ENCODE measurements at places on chromosomes 6 and 20. TPM values are rescaled to one million over a fixed set of nuclear protein-coding genes. Genes with fewer than 3 reads are reported as not detected.

SRF gene
- 16.3 TPM for total RNA-seq

MYCT1 gene
- 0.05 TPM for total RNA-seq

MUC21 gene
- total RNA-seq, result 0.03 TPM

C6orf58 gene
- 0.11 TPM for total RNA-seq

LINC00237 gene
- not detected for total RNA-seq

ASIP gene
- total RNA-seq, result not detected

FAM83D gene
- 70.7 TPM for total RNA-seq

CALHM6 gene
- total RNA-seq, result not detected

NR2E1 gene
- total RNA-seq, result 0.05 TPM

IRF4 gene
- total RNA-seq, result 0.26 TPM

TRIM40 gene
- total RNA-seq, result not detected

All from A549 treated with AZD2906 at 1 μM for 4 hours (cell line).